ENCODE measurements at places on chromosomes 7 and 10.

DNA sequence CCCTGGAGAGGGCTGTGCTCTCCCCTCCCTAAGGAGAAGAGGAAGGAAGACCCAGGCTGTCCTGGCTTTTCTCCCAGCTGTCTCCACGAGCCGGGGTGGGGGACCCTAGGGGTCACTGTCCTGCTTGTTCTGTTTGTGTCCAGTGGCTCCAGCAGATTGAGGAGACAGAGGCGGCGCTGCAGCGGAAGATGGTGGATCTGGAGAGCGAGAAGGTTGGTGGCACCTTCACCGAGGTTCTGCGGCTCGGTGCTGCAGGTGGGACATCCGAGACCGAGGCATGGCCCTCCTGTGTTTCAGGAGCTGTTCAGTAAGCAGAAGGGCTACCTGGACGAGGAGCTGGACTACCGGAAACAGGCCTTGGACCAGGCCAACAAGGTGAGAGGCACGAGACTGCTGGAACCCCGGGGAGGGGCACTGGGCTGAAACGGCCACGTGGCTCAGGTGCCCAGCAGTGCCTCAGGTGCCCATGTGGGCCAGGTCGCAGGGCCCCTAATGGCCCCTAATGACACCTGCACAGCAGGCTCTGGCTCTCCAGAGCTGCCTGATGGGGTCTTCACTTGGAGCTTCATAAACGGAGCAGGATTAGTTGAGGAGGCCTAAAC is 33.0 kb upstream of the DPYSL4 start:
- DNase-seq = no peak

- no peak for DNase-seq
Measured at GRCh38 chr10:126906704-126907422, 1.6 kb downstream of the DOCK1 start.

GRCh38 chr7:129368389-129368986 is 65.7 kb upstream of the STRIP2 start:
- DNase-seq = no peak

DNA sequence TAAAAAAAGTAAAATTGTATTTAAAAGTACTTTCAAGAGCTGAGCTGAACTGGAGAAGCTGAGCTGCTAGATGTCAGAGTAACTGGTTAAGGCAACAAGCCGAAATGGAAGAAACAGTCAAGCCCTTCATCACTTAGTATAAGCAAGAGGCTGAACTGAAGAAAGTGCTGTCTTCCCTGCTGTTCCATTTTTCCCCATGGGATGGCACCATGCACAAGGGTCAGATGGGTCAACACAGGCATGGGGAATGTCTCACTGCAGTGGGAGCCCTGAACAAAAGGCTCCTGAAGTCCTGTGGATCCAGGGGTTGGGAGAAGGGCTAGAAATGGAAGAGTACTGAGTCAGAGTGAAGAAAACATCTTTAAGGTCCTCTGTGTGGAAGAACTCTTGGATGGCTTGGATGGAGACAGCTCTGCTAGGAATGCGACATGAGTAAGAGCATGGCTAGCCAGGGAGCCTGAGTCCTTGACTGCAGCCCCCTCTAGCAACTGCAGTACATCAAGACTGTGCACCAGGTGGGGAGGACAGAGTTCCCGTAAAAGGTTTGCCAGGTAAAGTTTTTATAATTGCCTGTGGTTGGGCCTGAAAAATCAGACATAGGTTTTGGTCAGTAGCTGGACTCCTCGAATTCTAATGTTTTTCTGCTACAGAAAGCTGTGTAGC is 348.3 kb downstream of the GPR158 start:
- DNase-seq = no peak

- DNase-seq = no peak
Measured at GRCh38 chr10:132858121-132859081, 72.5 kb upstream of the NKX6-2 start.

DNA sequence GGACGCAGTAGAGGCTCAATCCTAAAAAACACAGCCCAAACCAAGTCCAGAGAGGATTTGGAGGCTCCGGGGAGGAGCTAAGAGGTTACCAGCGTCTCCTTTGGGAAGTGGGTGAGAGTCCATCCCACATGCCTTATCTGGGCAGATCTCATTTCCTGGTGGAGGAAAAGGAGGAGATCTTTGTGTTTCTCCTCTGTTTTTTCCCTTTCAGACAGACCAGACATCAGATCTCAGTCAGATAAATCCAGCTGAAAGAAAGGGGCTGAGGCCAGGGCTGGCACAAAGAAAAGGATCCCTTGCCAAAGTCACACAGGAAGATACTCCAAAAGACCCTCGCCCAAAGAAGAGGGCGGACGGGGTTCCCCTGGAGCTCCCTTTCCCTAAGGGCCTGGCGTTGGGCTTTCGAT is 58.3 kb upstream of the COMTD1 start:
- no peak for DNase-seq

DNA sequence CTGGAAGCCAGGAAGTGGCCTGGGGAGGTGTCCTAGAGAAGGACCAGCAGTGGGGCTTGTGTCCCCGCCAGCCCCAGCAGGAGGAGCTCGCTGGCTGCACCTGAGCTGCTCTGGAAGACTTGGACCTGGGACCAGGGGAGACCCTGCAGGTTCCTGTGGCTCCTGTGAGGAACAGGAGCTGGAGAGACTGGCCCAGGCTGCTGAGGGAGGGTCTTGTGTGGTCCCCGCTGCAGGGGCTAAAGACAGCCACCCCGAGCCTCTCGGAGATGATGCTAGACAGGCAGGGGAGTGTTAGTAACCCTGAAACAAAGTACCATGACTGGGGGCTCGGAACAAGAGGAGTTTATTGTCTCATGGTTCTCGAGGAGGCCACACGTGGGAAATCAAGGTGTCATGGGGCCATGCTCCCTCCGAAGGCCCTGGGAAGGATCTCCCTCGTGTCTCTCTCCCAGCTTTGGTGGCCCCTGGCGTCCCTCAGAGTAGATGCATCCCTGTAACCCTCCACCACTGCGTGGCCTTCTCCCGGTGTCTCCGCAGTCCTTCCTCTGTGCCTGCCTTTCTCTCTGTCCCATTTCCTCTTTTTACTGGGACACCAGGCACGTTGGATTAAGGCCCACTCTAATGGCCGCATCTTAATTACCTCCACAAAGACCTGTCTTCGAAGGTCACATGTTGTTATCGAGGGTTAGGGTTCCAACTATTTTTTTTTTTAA is 348.4 kb downstream of the GLRX3 start:
- DNase-seq = no peak

DNA sequence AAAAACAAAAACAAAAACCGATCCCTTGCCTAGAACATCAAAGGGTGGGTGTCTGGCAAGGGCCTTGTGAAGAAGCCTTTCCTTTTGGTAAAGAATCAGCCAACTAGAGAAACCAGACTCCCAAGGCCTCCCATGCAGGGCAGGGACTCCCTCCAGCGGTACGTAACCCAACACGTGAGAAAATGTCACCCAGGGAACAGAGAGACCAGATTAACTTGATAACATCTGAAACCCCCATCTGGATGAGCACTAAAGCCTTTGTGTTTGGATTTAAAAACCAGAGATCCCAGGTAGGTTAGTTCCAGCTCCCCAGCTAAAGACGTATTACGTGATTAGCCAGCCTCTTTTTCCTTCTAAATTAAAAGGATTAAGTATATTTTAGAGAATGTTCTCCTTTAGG is 3.0 kb upstream of the HABP2 start:
- no peak for DNase-seq

All from heart right ventricle (tissue), 16 donors.